Urothelium cell line (cell line): ENCODE measurements at places on chromosomes 11 and 22.

GRCh38 chr11:1397862-1398527, 8.3 kb downstream of the BRSK2 start:
- DNase-seq: no peak

DNA sequence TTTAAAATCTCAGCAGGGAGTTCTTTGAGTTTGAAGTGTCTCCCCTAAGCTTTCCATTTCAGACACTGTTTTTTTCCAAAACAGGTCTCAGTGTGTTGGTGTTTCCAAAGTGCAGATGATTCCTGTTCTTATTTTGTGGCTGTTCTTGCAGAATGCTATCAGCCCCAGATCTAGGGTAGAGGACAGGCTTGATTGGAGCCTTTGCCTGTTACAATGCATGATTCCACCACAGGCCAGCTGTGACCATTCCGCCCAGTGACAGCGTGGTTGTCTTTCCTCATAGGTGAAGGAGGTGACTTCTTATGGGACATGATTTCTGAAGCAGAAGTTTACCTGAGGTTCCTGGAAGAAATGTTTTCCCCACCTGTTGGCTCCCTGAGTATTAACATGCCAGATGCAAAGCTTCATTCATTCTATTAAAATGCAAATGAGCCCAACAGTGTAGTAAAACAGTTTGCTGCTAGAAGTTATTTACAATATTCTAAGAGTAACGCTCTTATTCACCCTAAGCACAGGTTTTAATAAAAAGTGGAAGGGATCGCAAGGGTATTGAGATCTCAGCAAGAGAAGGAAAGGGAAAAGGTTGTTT, 36.9 kb upstream of the BIRC3 start:
- no peak for DNase-seq

DNA sequence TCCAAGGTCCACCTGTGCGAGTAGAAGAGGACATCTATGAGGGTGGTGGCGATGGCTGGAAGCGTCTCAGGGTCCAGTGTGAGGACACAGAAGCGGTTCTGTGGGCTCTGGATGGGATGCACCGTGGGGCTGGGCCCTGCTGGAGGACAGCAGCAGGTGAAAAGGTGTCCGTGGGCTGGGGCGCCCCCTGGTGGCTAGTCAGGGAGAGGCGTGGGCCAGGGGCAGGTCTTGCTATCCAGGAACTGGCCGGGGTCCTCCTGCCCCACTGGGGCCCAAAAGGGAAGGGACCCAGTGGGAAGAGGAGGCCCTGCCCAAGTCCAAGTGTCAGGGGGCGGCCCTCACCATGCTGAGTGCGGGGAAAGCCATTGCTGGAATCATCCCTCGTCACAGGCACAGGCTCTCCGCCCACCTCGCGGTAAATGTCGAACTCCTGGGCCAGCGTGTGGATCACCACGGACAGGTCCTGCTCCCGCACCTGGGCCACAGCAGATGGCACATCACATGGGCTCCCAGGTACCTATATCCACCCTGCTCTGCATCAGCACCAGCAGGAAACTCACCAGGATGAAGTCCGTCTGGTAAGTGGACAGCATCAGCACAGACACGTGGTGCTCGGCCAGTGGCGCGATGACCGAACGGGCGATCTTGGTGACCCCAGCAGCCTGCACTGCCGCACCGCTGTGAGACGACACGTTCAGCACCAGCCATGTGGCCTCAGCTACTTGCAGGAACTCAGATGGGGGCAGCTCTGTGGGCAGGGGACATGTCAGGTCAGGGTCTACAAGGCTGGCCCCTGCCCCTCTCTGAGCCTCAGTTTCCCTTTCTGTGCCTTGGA, 2.3 kb downstream of the CASTOR1 start:
- DNase-seq: peak; percentile 82

DNA sequence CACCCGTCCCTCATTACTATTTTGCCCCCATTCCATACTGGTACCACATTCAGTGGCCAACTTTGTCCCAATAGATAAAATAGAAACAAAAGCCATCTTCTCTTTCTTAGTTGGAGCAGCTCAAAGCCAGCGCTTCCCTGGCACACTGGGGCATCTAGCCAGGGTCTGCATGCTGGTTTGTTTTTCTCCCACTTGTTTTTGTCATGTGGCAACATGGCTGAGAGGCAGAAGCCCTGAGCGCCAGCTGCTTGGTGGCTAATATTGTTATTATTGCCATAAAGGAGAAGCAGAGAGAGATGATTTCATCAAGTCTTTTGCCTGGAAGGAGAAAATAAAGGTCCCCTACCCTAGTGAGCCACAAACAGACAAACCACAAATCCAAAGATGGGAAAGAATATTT, 48.4 kb upstream of the CRTAM start:
- DNase-seq: no peak

DNA sequence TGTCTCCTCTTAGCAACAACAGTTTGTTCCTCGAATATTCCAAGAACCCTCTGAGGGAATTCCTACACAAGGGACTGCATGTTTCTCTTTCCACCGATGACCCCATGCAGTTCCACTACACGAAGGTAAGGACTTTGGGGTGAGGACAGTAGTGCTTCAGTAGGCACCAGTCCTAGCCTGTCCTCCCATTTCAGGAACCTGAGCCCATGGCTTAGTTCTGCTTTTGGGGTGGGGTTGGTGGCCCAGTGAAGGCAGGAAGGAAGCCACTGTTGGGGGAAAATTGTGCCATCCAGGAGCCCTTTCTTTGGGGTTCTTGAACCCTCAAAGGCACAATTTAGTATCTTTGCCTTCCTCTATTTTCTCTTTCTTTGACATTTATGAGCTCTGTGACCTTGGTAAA, 38.2 kb downstream of the RNF141 start:
- DNase-seq: no peak
